ENCODE measurements at places on chromosomes 7 and 10.

DNA sequence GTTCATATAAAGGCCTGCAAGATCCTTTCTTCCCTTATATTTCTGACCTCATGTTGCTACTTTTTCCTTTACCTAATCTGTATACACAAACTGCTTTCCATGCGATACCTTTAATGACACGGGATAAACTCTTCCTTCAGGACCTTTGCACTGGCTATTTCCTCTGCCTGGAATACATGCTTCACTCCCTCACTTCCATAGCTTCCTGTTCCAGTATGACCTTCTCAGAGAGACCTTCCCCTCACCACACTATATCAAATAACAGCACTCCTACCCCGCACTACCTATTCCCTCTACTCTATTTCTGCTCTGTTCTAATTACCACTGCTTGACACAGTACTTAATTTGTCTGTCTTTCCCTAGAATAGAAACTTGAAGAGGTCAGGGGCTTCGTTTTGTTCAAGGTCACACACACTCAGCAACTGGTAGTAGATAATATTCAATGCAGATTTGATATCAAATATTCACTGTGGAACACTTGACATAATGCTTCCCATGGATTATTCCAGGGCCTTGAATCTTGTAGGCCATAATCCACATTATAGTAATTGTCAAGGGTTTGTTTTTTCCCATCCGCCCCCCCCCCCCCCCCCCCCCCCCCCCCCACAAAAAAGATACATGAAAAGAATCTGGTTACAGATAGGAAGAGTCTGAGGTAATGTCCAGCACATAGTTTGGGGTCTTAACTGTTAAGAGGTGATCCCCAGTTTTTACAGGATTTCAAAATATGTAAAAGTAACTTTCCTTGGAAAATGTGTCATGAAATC, 11.1 kb downstream of the SYPL1 start:
- DNase-seq: no peak

GRCh38 chr10:7906128-7906527, 87.8 kb downstream of the TAF3 start:
- no peak for DNase-seq

DNA sequence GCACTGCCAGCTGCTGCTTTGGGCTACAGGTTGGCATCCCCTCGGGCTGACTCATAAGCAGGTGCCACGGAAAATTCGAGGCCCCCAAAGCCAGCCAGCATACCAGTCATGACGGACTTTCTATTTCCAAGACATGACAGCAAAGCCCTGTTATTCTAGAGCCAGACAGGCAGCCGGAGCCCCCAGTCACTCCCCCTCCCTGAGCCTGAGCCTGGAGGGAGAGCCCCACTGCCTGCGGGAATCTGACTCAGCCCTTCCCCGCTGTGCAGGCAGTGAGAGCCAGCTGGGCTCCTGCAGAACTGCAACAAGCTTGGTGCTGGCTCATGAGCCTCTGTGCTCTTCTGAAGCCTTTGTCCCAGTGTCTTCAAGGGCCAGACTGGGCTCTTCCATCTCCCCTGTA, 15.8 kb downstream of the BTBD16 start:
- no peak for DNase-seq

GRCh38 chr10:49365675-49366415, 30.0 kb downstream of the DRGX start:
- DNase-seq: no peak

DNA sequence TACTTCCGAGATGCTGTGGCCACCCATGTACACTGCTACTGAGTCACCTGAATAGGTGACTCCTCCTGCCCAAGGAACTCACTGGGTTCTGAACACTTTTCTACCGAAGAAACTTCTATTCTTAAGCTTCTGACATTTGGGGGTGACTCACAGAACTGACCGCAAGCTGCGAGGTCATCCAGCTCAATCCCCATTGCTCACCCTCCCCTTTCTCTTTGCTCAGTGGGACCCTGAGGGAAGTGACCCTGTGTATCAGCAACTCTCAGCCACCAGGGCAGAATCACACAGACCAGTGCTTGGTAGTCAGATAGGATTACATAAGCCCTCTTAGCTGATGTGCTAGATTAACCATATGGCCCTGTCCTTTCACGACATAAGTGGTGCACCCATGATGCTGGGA, 46.3 kb downstream of the INSYN2A start:
- no peak for DNase-seq
